ENCODE measurements at places on chromosomes 2 and 18.

DNA sequence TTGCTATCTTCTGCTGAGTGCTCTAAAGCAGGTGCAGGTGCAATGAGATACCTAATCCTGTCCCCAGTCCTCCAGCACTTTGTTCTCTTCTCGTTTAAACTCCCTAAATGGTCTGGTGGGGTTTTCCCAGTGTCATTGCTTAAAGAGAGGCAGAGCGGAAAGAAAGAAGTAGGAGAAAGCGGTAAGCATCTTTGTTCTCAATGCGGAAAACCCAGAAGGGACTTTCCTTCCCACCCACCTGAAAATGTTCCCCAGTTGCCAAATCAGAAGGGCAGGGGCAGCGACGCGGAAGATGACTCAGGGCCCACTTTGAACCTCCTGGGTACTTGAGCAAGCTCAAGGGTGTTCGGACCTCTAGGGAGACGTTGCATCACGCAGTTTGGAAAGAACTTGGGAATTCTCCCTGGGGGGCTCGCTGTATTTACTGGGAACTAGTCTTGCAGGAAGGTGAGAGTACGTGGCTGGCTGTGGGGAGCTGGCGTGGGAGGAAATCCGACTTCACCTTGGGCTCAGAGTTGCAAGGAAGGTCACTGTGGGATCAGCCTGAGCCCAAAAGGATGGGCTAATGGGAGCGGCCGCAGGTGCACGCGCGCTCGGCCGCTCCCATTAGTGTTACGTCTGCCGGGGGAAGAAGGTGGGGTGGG is 589 bp upstream of the SGPP2 start:
- DNase-seq, result peak; percentile 69

GRCh38 chr2:231902598-231902997 is 23.6 kb downstream of the NPPC start:
- DNase-seq, result no peak

DNA sequence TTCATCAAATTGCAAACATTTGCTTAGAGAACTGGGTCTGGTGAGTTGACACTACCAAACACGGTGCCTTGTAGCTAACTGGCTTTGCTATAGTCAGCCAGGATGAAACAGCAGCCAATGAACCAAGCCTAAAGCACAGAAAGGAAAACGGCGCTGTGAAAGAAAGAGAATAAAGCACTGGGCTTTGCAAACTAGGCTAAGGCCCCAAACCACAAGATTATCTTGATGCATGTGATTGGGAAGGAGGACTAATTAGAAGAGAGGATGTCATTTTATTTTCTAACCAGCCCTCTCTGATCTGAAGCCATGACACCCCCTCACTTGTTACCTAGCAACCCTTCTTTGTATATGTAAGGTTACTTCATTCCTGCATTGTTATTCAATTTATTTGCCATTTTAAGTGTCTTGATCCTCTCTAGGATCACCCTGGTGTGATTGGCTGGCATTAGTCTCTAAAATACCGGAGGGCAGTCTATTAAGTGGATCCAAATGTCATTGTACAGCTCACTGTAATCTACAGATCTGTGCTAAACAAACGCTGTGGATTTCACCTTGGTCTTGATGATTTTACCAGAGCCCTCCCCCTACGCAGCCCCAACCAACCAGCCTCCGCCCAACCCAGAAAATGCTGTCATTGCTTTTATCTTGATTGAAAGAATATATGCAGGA is 395.4 kb upstream of the ACVR2A start:
- no peak for DNase-seq

DNA sequence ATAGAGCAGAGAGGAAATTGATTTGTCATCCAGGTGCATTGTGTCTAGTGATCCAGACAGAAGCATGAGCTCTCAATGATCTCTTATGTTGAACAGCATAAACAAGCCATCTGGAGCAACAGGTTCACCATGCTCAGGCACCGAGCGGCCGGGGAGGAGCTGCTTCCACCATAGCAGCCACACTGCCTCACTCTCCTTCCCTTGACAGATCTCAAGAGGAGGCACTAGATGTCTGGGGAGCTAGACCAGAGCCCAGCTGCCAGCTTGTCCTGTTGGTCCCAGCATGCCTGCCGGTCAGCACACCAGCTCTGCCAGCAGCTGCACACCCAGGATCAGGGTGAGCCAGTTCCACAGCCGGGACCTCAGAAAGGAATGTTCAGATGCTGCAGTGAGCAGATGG is 17.5 kb upstream of the LONRF2 start:
- no peak for DNase-seq

- no peak for DNase-seq
Observed at GRCh38 chr2:67576226-67576625, 179.1 kb downstream of the ETAA1 start.

DNA sequence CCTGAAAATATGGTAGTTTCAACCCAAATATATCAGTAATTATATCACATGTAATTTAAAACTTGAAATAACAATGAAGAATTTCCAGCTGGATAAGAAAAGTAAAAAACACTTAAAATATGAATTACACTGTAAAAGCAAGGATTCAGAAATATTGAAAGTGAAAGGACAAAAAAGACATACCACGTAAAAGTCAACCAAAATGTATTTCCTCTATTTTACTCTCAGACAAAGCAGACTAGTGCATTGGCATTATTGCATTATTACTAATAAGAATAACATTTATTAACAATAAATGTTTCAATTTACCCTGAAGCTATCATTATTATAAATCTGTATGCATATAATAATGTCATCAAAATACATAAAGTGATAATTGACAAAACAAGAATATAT is 445.1 kb upstream of the TRIB2 start:
- no peak for DNase-seq

DNA sequence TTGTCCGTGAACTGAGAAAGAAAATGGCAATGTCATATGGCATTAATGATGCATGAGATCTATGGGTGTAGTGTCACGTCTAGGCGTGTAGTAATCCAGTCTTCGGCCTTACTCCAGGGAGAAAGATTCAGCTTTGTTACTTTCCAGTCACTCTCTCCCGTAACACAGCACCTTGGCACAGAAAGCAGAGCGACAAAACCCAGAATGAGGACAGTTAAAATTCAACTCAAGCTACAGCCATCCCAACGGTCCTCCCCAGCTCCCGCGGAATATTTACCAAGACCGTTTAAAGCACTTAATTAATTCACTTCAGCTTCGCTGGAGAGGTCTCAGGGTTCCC is 797 bp upstream of the CRIM1 start:
- no peak for DNase-seq

GRCh38 chr2:219388907-219389156 is 1.1 kb upstream of the DNPEP start:
- DNase-seq, result no peak

- DNase-seq, result no peak
Observed at GRCh38 chr2:188610827-188611226, 319.2 kb downstream of the GULP1 start.

DNA sequence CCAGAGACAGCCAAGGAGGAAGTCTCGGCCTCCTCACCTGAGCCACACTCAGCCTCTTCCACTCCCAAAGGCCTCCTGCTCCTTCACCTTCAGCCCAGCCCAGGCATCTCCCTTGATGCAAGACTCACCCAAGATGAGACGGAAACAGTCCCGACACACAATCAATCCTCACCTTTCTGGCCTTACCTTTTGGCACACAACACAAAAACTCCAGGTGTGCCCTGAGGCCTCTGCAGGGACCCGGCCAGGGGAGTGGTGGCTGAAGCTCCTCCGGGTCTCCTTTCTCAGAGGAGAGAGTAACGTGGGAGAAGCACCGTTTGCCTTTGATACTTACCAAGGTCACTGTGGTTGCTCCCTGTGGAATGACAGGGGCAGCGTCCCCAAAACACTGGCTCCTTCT is 23.8 kb upstream of the EFHD1 start:
- DNase-seq, result no peak

GRCh38 chr2:181190711-181191110 is 210.3 kb downstream of the UBE2E3 start:
- no peak for DNase-seq

DNA sequence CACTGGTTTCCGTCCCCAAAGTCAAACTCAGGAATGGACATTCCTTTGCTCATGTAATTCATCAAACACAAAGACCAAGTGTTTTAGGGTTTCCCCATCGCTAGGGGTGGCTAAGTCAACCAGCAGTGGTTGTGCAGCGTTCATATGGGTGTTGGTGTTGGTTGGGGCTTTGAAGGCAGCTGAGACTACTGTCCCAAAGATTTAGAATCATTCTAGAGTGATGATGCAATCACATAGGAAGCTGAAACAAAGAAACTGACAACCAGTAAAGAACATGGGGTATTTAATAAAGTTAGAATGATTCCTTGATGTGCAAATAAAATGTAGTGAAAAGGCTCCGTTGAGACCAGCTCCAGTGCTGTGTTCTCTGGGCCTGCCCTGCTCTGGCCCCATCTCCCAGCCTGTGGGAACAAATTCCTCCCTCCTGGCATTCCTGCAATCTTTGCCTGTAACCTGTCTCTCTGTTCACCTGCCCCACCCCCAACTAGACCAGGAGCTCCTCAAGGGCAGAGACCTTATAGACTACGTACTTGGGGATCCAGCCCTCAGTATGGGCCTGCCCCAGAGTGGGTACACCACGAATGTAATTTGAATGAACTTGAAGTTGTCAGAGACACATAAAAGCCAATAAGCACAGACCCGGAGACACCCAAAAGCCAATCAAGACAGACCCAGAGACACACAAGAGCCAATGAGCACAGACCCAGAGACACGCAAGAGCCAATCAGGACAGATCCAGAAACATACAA is 191.7 kb upstream of the TWIST2 start:
- no peak for DNase-seq
